Forelimb muscle (tissue), 1 donor: ENCODE measurements at places on chromosomes 3 and 15. TPM values are rescaled to one million over a fixed set of nuclear protein-coding genes. Genes with fewer than 3 reads are reported as not detected.

DNA sequence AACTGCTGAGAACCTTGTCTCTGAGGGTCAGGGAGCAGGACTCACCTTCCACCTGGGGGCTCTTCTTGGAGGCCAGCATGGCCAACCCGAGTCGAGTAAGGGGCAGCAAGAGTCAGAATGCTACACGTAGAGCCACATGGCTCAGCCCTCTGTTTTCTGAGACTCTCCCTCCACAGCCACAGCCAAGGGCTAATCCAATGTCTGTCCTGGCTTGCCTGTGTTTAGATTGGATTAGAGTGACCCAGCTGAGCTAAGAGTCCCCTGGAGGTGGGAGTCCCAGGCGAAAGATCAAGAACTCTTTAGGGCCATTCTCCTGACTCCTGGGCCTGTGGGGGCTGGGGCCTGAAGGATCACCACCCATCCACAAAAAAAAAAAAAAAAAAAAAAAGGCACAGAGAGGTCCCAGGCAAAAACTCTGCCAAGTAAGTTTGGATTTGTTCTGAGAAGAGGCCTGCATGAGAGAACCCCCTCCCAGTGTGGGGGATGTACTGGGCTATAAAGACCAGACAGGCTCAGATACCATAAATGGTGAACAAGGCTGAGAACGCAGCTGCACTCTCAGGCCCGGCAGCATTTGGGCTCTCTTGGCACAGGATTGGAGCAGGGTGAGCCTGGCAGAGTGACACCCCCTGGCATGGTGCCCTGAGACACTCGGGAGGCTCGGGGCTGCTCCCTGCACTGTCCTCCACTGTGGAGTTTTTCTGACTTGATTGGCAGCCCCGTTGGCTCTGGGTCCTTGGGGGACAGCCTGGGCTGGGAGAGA, 88.0 kb upstream of the OSBPL11 start:
- peak; percentile 4 for DNase-seq

TUSC7 gene
- not detected for polyA plus RNA-seq

PROS1 gene
- polyA plus RNA-seq = 21.0 TPM

- DNase-seq = no peak
These were observed 60.6 kb downstream of the LSAMP start for GRCh38 chr3:116384717-116385116.

- DNase-seq = no peak
These were observed 16.4 kb downstream of the SNX1 start for GRCh38 chr15:64112073-64112772.

DNA sequence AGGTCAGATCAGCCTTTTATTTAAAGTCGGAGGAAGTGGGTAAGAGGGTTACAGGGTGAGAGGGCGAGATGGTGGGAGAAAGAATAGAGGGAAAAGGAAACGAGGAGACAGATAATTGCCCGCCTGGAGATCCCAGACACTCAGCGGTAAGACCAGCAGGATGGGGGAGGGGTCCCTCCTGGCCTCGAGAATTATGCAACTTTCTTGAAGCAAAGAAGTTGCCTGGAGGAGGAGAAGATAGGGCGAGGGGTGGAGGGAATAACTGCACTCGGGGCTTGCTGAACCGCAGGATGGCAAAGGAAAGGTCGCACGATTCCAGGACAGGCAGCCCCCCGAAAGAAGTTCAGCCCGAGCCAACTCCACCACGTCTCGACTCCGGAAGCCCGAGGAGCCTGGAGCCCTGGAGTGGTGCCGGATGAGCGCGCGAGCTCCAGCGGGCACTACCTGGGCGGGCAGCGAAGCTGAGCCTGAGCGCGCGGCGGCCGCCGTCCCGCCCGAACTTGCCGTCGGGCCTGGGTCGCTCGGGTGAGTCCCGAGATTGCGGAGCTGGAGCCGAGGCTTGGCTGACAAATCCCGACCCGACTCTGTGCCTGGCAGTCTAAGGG, 402 bp downstream of the WWTR1 start:
- no peak for DNase-seq
